ENCODE measurements at places on chromosomes 1 and 21.
A peak's percentile ranks its signal among the peaks of the same experiment; 100 is the strongest.

DNA sequence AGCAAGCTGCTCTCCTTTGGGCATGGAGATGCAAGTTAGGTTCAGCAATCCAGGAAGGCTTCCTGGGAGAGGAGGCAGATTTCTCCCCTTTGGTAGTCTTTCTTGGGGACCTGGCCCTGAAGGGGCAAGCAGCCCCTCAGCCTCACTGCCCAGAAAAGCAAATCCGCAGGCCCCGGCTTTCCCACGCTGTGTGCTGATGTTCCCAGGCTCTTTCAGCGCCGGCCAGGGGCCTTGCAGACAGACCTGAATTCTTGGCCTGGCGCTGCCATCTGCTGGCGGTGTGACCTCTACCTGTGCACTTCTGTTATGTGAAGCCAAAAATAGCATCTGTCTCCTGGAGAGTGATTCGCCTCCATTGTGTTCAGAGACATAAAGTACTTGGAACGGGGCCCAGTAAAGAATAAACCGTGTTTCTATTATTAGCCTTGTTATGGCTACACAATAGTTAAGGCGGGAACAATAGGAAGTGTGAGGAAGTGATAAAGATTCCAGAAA, 64.8 kb downstream of the ALPL start:
- no peak for DNase-seq

GRCh38 chr1:111870181-111870580, 114.5 kb downstream of the DDX20 start:
- DNase-seq, result no peak

DNA sequence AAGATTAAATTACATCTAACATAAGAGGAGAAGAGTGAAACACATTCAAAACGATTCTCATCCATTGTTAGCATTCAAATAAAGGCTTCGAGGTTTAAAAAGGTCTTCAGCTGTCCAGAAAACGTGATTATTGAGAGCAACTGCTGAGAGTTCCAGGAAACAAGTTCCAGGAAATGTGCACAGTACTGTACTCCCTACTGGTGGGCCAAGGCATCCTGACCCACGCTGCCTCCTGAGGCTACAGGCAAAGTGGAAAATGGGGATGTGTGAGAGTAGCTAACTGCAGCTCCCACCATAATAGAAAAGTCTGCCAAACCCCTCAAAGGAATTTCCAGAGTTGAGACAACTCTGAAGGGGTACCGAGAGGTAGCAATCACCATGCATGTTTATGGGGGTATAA, 2.0 kb downstream of the VAV3 start:
- DNase-seq, result no peak

GRCh38 chr21:17987382-17988101, 168.4 kb upstream of the C21orf91 start:
- DNase-seq, result no peak

DNA sequence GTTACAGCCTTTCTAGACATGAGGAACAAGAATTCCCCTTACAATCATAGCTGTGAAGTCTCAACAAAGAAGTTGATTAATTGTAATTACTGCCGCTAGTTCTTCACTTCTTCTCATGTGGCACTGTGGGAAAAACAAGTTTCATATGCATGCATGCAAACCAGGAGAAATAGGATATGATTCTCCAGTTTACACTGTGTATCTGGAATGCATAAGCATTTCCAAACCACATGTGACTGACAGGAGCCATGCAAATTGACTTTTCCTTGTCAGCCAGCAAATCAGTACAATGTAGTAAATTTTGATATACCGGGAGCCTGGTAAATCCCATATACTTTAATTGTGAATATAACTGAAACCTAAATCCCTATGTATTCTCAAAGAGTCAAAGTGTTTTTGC, 279.3 kb downstream of the PAPPA2 start:
- no peak for DNase-seq

- no peak for DNase-seq
These were observed 11.9 kb downstream of the CEP350 start for GRCh38 chr1:179966551-179966950.

- DNase-seq, result peak; percentile 48
These were observed 9.8 kb upstream of the GJA8 start for GRCh38 chr1:147892731-147893214.

DNA sequence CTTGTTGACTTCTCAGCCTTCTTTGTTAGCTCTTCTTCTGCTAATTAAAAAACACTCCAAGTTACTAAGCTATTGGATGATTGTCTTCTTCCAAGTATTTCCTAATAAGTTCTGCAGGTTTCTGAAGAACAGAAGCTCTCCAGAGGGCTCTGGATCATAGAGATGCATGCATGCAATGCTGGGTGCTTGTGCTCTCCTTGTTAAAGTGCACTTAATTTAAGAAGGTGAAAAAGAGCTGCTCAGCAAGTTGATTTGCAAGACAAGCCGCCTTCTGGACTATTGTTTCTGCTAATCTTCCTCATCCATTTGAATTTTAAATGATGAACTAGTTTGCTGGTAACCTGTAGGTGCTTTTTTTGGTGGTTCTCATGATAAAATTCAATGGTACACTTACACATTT, 16.1 kb downstream of the RRP15 start:
- DNase-seq, result no peak

GRCh38 chr21:18070392-18070791, 174.2 kb upstream of the CHODL start:
- no peak for DNase-seq

- DNase-seq, result no peak
These were observed 13.4 kb downstream of the RAP1GAP start for GRCh38 chr1:21655748-21656147.

- no peak for DNase-seq
These were observed 4.9 kb downstream of the OTUD7B start for GRCh38 chr1:150005606-150006005.

GRCh38 chr21:31623664-31624063, 35.8 kb upstream of the SOD1 start:
- DNase-seq, result no peak

GRCh38 chr1:180778782-180779398, 133.8 kb upstream of the KIAA1614 start:
- DNase-seq, result no peak
